NCI-H774 (cell line): ENCODE measurements at places on chromosomes 3 and 15.

- peak; percentile 5 for DNase-seq
These were observed 569.0 kb downstream of the TUSC7 start for GRCh38 chr3:117278424-117279190.

DNA sequence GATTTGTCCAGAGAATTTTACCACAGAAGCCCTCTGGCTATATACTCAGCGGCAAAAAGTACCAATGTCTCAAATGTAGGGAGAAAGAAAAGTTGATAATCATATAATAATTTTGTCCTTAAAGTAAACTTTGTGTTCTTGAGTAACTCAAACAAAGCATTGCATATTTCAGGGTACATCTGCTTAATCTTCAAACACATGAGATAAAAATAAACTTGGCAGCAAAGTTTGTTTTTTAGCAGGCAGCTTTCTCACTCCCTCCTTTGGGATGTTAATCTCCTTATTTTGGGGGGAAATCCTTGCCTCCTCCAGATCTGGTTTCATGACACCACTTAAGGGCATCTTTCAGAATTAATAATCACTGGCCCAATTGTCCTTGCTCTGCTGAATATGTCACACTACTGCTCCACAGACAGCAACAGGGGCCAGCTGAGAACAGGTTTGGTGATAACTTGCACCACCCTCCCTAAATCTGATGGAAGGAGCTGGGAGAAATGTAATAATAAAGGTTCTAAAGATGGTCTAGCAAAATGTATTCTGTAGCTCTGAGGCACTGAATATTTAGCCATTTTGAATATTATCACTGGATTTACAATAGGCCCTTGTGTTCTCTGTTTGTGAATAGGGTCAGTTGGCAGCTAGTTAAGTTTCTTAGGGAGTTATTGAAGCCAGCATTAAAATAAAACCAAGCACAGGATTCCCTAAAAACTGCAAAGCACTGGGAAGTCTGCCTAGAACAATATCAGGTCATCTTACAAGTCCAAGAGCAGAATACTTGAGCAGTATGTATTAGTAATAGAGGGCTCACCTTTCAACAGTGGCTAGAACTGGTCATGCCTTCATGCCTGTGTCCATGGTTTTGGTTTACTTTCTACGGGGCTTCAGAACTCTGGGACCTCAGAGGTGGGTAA lies 79.2 kb downstream of the EFL1 start:
- no peak for DNase-seq

DNA sequence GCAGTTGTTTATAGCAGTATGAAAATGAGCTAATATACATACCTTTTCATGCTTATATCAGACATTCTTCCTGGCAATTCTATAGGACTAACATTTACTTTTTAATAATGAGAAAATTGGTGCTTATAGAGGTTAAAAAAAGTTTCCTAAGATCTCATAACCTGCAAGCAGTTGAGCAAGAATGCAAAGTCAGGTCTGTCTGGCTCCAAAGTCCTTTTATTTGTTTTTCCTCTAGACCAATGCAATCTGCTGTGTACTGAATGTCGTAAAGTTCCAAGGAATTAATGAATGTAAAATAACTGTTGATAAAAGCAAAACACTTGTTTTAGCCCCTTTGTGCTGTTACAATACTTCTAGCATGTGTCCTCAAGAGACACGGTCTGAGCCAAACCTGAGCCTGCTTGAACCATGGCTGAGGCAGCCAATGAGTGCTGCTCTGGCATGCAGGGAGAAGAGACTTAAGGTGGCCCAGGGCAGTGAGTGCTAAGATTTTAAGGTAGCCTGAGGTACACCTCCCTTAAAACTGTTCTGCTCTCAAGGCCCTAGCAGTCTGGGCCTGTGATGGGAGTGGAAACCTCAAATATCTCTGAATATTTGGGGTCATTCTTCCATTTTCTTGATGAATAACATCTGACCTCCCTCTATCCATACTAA lies 555.1 kb upstream of the NAALADL2 start:
- no peak for DNase-seq

GRCh38 chr3:43995547-43996378 lies 245.9 kb upstream of the TOPAZ1 start:
- no peak for DNase-seq

- no peak for DNase-seq
These were observed 89.0 kb downstream of the PPCDC start for GRCh38 chr15:75112278-75112847.

GRCh38 chr3:108391917-108392593 lies 95.7 kb downstream of the HHLA2 start:
- DNase-seq: no peak

DNA sequence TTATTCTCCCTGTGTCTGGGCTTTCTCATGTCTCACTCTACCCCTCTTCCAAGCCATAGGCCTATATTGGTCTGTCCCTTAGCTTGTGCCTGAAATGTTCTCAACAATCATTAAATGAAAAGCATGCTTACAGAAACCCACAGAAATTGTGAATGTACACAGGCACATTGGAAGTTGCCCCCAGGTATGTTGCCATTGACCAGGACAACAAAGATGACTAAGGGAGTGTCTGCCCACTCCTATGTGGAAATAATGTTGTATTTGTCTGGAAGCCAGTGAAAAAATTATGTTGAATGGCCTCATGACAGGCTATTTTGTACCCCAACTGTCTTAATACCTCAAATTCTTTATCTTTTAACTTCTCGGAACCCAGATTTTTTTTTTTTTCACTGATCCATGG lies 102.0 kb downstream of the TPRG1 start:
- no peak for DNase-seq

- no peak for DNase-seq
These were observed 222.1 kb downstream of the FAM43A start for GRCh38 chr3:194907811-194908210.

DNA sequence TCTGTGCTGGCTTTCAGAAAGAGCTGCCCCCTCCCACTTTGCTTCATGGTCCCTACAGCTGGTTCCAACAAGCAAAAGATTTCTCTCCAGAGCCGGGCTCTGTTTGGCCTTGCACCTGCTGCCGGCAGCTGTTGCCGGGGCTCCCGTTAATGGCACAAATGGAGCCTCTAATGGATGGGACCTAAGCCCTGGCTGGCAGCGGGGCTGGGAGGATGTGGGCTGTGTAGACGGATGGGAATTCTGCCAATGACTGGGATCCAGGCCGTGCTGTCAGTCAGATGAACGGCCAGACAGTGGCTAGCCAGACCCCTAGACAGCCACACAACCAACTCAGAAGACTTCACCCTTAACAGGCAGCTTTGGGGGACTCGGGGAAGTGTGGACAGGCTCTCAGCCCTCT lies 88.0 kb downstream of the RPLP1 start:
- DNase-seq: peak; percentile 70

DNA sequence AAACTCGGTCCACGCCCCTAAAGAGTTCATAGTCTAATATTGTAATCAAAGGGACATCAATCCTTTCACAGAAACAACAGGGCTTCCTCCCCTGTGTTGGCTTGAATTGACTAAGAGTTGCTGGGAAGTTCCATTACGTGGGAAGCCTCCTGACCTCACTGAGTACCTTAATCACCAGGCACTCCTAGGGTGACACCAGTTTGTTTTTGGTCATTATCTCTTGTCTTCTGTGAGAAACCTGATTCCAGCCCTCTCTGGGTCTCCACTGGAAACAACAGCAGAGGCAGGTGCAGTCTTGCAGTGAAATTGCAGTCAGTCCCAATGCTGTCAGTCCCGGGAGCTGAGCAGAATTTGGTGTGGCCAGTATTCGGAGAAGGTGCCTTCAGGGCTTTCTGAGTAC lies 55.4 kb downstream of the BOC start:
- peak; percentile 5 for DNase-seq

GRCh38 chr15:66072616-66073361 lies 180.8 kb downstream of the MEGF11 start:
- DNase-seq: no peak

- no peak for DNase-seq
These were observed 4.0 kb upstream of the GBE1 start for GRCh38 chr3:81765400-81765799.

DNA sequence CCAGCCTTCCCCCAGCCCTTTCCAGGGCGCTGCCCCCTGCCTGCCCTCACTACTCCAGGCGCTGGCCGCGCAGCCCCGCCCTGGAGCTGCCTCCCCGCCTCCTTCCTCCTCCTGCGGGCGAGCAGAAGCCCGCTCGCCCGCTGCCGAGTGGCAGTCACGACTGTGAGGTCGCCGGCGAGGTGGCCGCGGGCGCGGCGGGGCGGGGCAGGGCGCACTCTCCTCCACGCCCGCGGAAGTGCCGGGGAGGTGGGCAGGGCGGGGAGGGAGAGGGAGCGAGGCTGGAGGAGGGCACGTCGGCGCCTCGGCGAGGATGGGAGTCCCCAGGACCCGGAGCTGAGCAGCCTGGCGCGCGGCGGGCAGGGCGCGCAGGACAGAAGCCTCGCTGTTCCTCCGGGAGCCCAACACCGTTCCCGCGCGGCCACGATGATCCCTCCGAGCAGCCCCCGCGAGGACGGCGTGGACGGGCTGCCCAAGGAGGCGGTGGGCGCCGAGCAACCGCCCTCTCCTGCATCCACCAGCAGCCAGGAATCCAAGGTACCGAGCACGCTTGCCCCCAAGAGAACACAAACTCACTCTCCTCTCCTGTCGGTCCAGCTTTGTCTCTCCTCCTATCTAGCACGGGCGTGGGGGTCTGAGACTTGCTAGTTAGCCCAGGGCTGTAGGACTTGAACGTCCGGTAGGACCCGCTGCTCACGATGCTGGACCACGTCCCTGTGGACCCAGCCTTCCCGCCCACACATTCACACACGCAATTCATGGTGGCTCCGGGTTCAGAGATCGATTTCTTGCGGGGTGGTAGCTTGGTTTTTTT lies at the start of gene STAC:
STAC (plus strand) TSS at position 284 of the 811 bp plus-strand sequence; CDS start at position 424, 140 bp downstream.
- peak; percentile 43 for DNase-seq

GRCh38 chr15:57133127-57133968 lies 214.9 kb downstream of the TCF12 start:
- DNase-seq: peak; percentile 78

DNA sequence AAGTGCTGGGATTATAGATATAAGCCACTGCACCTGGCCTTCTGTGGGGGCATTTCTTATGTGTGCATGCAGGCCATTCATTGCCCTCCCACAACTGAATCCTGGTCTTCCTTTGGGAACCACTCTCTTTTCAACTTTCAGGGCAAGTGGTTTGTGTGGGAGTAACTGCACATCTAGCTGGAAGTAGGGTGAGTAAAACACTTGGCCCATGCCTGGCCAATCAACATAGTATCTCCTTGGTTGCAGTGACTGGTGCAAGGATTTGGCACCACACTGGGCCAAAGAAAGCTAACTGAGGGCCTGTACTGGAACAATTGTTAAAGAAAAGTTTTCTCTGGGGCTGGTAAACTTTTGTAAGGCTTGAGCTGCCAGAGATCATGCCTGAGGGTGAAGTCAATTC lies 189.2 kb upstream of the FEZF2 start:
- DNase-seq: no peak

DNA sequence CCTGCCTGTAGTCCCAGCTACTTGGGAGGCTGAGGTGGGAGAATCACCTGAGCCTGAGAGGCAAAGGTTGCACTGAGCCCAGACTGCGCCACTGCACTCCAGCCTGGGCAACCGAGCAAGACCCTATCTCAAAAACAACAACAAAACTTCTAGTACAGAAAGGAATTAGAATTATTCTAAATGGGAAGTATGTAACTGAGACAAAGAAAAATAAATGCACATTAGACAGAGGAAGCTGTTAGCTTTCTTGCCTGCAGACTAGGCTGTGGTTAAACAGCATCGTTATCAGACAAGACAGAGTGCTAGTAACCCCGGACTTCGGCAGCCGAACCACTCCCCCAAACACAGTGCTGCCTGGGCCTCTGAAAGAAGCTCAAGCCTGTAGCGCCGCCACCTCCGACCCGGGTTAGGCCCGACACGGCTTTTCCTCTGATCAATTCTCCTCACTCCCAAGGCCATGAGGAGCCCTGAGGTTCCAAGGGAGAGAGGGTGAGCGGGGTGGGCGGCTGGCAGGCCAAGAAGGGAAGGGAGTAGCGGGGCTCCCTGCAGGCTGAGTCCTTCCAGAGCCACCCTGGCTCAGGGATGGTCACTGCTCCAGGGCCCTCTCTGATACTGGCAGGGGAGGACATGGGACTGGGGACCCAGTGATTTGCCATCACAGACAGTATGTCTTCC lies 44.8 kb upstream of the MUC4 start:
- DNase-seq: no peak

DNA sequence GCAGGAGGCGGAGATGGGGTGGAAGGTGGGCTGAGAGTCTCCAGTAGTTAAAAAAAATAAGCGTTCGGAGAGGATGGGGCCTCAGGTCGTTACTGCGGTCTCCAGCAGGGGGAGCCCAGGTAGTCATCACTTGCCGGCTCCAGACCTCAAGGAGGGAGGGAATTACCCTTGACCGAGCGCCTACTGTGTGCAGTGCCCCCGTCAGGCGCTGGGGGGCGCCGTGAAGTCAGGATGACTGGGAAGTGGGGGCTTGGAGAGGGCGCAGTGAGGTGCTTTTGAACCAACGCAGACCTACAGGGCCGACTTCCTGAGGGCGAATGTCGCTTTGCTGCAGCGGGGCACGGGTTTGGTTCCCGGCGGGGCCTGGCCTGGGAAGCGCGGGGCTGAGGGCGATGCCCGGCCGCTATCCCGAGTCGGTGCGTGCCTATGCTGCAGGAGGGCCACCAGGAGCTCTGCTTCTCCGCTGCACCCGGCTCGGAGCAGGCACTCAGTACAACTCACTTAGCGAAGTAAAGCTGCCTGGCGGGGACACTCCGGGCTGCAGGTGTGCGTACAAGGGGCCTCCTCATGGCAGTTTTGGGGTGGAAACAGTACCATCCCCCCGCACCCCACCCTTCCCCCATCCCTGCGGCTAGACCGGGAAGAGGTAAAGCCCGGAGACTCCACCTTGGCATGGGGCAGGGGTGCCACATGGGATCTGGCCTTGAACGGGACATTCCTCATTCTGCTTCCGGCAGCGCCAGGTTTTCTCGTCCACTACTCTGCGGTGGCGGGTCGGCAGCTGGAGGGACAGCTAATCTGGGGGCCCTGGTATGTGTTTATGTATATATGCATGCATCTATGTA lies 79.8 kb downstream of the RHCG start:
- peak; percentile 58 for DNase-seq

DNA sequence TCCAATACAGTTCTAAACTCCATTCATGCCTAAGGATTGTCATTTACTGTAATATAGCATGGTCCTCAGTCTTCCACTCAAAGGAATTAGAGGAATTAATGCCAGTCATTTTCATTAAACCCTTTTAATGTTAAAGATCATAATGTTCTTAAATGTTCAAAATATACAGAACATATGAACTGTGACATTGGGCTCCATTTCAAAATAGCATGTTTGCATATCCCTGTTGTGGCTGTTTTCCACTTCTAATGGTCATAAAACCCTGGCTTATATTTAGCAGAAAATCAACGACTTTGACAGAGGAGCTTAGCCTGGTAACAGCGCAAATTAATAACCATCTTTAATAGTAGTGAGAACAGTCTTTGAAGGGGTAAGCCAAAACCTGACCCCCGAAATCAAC lies 260.7 kb downstream of the UBE2E2 start:
- no peak for DNase-seq

DNA sequence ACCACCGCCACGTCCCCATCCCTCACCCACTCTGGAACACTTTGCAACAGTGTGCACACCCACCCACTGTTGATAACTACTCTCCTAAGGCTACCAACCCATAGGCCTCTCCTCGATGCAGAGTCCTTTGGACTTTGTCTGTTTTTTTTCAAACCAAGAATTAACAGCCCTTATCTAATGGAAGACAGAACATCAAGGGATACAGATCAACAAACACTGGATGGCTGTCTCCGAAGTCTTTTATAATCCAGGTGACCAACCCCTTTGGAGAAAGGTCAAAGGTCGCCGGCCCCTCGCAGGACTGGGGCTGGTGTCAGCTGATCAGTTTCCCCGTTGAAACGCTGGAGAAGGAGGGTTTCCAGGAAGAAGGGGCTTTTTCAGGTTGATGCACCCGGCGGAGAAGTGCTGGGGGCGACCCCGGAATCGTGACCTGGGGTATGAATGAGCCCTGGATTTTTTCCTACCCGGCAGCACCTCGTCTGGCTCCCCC lies 532 bp downstream of the B4GALT4 start:
- DNase-seq: peak; percentile 31
